ENCODE measurements at places on chromosomes 7 and 10.

DNA sequence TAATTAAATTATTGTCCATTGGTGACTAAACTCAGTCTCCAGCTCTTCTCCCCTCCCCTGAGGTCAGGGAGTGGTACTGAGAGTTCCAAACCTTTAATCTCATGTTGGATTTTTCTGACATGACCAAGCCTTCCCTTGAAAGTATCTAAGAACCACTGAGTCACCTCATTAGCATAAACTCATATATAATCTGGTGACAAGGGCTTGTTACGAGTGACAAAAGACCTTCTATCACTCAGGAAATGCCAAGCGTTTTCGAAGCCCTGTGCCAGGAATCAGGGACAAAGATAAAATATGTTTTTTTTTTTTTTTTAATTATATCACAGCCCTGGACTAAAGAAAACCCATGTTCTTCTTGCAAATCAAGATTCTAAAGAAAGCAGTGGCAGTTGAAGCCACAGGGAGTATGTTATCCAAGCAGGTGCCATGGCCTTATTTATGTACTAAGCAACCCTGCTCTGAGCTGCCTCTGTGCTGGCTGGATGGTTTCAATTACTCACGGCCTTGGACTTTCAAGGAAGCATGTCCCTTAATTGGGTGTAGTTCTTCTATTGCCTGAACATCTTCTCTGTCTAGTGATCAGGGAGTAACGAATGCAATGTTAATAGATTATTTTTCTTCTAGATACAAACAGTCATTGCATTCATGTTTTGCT is 169.0 kb upstream of the PRKCQ start:
- DNase-seq: no peak

DNA sequence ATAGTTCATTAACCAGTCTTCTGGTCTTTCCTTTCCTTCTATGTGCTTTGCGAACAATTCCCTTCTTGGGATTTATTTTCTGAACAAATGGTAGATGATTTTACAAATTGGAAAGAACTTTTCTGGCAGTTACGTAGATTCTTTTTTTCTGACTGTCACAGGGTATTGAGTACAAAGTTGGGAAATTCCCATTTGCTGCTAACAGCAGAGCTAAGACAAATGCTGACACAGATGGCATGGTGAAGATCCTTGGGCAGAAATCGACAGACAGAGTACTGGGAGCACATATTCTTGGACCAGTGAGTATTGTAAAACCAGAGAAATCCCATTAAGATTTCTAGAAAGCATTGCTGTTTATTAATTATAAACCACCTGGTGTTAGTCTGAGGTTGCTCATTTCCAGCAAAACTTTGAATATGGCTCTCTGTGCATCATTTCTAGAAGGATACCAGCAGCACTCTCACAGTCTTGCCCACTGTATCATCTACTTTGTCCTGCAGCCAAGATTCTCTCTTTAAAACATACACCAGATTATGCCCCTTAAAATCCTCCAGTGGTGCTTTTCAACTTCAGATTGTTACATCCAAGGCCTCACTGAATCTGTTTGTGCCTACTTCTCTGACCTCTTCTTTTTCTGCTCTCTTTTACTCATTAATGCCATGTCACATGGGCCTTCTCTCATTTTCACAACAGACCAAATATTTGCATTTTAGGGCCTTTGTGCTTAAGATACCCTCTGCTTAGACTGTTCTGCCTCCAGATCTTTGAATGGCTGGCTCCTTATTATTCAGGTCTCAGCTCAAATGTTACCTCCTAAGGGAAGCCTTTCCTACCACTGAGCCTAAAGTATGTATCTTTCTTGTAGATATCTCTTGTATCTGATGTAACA is 27.0 kb downstream of the DLD start:
- DNase-seq: no peak

- DNase-seq: no peak
These were observed 269.1 kb upstream of the SORCS1 start for GRCh38 chr10:107433605-107434004.

GRCh38 chr10:119860866-119861607 is 11.6 kb downstream of the MCMBP start:
- DNase-seq: no peak

DNA sequence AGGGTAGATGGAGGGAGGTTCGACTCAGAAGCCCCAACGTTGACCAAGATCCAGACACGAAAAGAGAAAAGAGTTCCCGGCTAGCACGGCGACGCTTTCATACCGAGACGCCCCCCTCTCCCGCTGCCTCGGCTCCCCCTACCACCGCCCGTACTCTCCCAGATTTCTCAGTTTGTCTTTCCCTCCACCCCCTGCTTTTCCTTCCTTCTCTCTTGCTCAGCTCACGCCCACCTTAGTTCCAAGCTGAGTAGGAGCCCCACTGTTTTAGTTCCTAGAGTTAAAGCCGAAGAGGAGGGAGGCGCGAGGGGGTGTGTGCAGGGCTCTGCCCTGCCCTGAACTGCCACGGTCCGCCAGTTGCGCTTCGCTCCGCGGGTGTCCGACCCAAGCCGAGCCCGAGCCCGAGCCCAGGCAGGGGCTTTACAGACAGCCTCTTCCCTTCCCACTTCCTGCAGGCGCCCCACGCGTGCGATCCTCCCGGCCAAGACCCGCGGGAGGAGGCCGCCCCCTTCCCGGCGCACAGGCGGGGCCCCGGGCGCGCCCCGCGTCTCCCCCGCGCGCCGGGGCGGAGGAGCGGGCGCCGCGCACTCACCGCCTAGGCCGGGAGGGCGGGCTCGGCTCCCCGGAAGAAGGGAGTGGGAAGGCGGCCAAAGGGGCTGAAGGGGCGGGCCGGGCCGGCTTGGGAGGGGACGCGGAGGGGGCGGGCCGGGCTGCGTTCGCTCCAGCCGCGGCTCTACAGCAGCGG is at the start of gene EPHB6:
EPHB6 (plus strand) TSS at position 705 of the 742 bp plus-strand sequence. CDS start 8,152 bp downstream, outside the sequence.
- DNase-seq: peak; percentile 44

DNA sequence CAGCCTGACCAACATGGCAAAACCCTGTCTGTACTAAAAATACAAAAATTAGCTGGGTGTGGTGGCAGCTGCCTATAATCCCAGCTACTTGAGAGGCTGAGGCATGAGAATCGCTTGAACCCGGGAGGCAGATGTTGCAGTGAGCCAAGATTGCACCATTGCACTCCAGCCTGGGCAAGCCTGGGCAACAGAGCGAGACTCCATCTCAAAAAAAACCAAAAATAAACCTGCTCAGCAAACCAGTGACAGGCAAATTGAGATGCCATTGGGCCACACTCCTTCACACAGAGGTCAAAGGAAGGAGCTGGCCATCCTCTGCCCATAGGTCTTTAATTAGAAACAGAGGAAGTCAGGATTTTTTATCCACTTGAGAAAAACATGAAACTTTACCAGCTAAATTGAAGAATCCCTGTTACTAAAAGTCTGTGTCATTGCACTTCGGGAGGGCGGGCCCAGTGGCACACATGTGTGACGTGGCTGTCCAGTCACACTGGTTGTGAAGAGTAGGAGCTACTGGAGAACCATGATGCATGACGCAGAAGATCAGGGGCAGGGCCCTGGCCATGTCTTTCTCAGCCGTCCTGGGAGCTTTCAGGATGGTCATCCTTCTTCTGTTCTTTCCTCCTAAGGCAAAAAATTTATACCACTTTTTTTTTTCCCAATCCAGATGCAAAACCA is 118.3 kb upstream of the ZNF438 start:
- DNase-seq: no peak

DNA sequence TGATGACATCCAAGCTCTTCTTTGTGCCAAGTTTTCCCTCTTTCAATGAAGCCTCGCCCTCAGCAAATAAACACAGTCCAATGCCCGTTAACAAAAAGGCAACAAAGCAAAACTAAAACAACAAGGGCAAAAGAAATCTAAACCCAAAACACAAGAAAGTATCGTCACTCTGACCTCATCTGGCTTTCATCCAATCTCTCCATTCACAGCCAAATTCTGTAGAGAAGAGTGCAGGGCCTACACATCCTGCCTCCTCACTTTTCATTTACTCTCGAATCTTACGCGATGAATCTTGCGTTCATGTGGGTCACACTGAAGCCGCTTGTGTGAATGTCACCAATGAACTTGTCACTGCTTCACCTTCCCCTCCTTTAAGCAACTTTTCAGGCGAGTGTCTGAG is 15.9 kb upstream of the AKR1E2 start:
- no peak for DNase-seq

DNA sequence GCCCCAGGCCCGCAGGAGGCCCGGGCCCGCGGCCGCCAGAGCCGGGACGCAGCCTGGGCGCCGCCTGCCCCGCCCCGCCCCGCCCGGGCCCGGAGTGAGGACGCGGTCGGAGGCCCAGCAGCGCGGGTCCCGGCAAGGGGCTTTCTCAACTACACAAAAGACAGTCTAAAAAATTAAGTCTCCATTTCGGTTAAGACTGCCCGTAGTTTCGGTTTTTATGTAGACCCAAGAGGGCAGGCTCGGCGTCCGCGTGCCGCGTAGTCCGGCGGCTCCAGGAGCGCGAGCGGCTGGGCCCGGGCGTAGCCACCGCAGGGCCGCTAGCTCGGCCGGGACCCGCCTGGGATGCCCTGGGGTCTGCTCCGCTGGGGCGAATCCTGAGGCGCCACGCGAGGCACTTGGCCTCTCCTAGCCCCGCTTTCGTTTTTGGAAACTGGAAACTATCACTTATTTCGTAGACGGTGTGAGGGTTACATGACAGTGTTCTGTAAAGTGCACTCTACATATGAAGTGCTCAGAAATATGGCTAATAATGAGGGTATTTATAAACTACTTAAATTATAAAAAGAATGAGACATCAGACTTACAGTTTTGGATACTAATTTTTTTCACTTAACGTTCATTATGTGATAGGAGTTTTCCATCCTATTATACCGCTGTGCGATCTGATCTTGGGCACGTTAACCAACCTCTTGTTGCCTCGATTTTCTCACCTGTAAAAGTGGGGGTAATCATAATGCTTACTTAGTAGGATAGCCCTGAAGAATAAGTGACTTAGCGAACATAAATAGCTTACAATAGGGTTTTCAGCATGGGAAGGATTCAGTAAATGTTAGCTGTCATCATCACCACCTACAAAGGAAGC is 573 bp downstream of the BLVRA start:
- peak; percentile 62 for DNase-seq

- DNase-seq: no peak
These were observed 2.7 kb downstream of the NOS3 start for GRCh38 chr7:150993511-150993910.

GRCh38 chr10:48945441-48946130 is 5.9 kb upstream of the LRRC18 start:
- DNase-seq: no peak

GRCh38 chr10:119403921-119404320 is 138.6 kb downstream of the RGS10 start:
- DNase-seq: no peak

DNA sequence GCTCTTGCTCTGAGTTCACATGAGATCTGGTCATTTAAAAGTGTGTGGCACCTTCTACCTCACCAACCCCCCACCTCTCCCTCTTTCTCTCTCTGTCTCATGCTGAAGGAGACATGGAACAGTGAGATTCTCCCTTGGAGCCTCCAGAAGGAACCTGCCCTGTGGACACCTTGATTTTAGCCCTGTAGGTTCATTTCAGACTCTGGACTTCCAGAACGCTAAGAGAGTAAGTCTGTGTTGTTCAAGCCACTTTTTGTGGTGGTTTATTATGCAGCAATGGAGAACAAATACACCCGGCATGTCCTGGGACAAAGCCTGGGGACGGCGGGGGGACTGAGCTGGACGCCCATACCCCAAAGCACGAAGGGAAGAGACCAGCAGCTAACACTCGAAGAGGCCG is 20.7 kb upstream of the GIMAP8 start:
- no peak for DNase-seq

DNA sequence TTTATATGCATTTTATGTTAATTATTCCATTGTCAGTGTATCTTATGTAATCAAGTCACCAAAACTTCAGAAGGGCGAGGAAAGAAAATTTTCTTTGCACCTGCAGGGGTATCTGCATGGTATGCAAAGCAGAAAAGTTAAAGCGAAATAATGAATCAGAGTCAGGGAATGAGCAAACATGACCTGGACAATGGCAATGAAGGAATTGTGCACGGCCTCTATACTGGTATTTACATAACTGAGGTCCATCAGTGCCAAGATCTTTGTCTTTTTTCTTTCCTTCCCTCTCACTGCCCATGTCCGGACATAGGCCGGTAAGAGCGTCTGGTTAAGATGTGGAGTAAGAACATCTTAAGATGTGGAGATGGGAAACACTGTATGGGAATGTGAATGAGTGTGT is 14.4 kb upstream of the AKR1C3 start:
- no peak for DNase-seq

- no peak for DNase-seq
These were observed 29.2 kb upstream of the PITRM1 start for GRCh38 chr10:3201796-3202195.

DNA sequence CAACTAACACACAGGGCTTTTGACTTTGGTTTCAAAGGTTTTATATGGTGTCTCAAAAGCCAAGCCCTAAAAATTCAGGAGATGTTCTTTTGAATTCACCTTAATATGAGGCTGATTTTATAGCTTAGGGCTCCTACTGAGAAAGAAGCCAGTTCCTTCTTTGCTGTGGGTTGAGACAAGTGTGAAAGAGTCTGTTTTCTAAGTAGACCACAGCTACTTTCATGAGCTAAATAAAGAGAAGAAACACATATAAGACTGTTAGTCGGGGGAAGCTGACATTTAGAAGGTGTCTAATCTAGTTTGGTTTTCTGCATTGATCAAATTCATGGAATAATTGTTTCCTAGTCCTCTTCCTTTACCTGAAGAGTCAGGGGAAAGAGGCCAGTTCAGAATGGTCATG is 332.1 kb upstream of the CELF2 start:
- DNase-seq: no peak

DNA sequence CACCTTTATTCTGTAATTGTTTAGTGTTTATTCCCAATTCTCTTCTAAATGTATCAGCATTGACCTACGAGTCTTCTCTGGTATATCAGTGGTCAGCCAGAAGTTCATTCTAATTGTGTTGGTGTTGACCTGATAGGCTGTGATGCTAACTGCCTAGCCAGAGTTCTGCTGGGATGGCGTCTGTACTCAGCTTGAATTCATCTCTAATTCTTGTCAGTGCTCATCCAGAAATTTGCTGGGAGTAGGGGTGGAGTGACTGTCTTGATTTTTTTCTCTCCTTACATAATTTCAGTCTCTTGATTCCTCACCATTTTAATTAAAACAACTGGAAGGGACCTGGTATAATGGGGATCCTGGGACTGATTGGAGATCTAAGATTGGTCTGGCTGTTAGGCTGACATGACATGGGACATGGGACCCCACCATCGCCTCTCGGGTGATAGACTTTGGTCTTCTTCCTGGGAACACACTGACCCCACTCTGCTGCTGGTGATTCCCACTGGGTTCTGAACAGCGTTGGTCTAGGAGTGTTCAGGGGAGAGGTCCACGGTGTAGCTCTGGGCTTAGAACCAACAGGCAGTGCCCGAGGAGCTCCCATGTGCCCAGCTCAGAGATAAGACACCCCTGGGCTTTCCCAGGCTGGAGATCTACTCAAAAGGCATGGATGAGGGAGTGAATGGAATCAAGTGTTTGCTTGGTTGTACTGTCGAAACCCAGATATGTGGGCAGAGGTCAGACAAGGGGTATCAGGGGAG is 3.8 kb downstream of the NEURL1 start:
- DNase-seq: no peak

DNA sequence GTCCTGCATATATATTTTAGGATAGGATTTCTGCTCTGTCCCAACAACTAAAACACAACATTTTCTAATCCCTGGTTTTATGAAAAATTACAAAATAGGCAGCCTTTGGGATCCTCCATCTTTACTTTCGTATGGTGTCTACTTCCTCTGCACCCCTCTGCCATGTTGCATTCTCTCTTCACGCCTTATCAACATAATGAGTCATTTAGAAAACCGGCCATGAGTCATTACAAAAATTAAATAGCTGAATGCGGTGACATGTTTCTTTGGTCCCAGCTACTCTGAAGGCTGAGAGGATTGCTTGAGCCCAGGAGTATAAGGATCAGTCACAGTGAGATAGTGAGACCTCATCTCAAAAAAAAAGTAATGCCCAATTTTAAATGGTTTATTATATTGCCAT is 148.1 kb upstream of the CELF2 start:
- peak; percentile 8 for DNase-seq
